ENCODE measurements at places on chromosomes 1 and 21.

GRCh38 chr1:119840745-119841144 is 29.5 kb upstream of the REG4 start:
- DNase-seq = no peak

GRCh38 chr1:35298464-35298863 is 30.0 kb downstream of the ZMYM4 start:
- peak; percentile 4 for DNase-seq

GRCh38 chr1:156549390-156549789 is 23.0 kb downstream of the IQGAP3 start:
- no peak for DNase-seq

GRCh38 chr1:108758796-108759195 is 12.3 kb downstream of the STXBP3 start:
- DNase-seq = no peak

DNA sequence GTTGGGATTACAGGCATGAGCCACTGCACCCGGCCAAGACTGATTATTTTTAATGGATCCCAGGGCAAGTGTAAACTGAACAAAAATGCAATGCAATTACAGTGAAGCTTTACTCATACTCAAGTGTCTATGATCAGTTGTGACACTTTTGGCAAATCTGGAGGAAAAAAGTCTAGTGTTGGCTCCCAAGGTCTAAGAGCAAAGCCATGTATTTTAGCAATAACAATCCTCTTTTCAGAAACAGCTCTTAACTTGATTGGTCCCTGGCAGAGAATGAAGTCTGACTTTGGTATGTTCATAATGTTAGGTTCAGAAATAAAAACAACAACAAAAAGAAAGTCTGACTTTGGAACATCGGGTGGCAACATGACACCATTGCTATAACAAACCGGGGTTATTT is 40.2 kb upstream of the C1orf53 start:
- DNase-seq = no peak

DNA sequence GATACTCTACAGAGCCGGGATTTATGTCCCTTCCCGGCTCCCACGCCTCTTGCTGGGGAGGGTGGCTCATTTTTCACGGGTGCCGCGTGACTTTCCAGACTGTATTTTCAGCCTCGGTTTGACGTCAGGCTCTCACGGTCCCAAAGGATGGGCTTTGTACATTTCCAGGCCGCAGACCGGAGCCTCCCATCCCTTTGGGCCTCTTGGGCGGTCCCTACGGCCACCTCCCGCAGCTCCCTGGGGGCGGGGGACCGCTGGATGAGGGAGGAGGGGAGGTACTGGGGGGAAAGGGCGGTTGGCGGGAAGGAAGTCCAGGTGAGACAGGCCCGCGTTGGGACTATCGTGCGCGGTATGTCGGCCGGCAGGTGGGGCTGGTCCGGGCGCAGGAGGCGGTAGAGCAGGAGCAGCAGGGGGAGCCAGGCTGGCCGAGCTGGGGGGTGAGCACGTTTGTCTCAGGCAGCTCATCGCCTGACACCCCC is 17.9 kb downstream of the UBL4B start:
- no peak for DNase-seq

DNA sequence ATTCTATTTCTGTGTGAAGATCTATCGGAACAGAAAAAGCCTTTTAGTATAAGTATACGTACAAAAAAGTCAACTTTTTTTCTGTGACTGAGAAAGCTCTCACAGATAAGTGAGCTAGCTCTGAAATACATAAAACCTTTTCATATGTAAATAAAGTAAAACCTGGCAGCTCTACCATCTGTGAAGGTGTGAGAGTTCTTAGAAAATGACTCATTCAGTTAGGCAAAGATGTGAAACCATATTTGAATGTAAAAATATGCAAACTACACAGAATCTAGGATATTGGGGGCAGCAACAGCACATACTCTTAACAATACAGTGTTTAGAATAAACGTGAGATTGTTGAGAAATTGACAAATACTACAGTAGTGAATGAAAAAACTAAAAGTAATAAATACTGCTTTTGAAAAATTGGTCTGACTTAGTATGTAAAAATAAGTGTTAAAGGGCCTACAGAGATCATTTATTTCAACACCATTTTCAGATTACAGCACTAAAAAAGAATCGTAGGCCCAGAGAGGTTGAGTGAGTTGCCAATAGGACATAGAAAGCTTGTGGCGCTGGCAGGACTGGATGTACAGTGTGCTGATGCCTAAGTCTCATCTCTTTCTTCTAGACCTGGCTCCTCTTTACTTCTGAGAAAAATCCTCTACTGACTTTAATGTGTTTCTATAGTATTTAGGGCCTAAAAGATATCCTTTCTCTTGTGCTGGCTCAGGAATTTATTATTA is 19.8 kb downstream of the ATP6V1G3 start:
- no peak for DNase-seq

GRCh38 chr1:61496501-61496900 is 228.4 kb downstream of the TM2D1 start:
- DNase-seq = no peak

All from stimulated activated CD8-positive, alpha-beta memory T cell treated with anti-CD3 and anti-CD28 coated beads, Interleukin-4, amount 100 ng/mL, for 1 hour (primary cell).